Mucosa of gallbladder (tissue), 1 donor: ENCODE measurements at places on chromosomes 3 and 15. TPM values are rescaled to one million over a fixed set of nuclear protein-coding genes. Genes with fewer than 3 reads are reported as not detected.

Gene POMGNT2
- 24.7 TPM for total RNA-seq

Gene MAGI1
- total RNA-seq = 87.4 TPM

Gene EHHADH
- total RNA-seq = 25.0 TPM

Gene TRAT1
- 0.78 TPM for total RNA-seq

Gene CADPS
- total RNA-seq = 37.2 TPM

Gene TNFSF10
- total RNA-seq = 40.3 TPM

Gene OR5K2
- not detected for total RNA-seq

Gene GPR176
- total RNA-seq = 5.4 TPM

Gene MKRN2
- total RNA-seq = 24.5 TPM

Gene TGM4
- not detected for total RNA-seq

Gene TF
- total RNA-seq = 22.7 TPM
